ENCODE measurements at places on chromosomes 13 and 19.

- DNase-seq, result no peak
Measured at GRCh38 chr13:90498096-90498495, 849.4 kb upstream of the MIR17HG start.

DNA sequence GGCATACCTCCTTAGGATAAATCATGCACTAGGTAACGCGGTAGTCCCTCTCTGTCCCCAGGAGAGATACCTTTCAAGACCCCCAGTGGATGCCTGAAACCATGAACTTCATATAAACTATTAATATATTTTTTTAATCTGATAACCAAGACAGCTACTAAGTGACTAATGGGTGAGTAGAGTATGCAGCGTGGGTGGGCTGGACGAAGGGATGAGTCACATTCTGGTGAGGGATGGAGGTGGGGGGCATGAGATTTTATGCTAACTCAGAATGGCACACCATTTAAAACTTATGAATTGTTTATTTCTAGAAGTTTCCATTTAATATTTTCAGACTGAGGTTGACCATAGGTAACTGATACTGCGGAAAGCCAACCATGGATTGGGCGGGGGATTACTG, 46.2 kb downstream of the CDK8 start:
- DNase-seq, result no peak

GRCh38 chr13:72700509-72700908, 26.9 kb downstream of the MZT1 start:
- DNase-seq, result no peak

GRCh38 chr19:14615623-14616022, 32.7 kb downstream of the CLEC17A start:
- no peak for DNase-seq

- no peak for DNase-seq
Measured at GRCh38 chr13:67735651-67736050, 505.5 kb upstream of the PCDH9 start.

- no peak for DNase-seq
Measured at GRCh38 chr19:33273065-33273736, 29.1 kb downstream of the CEBPA start.

DNA sequence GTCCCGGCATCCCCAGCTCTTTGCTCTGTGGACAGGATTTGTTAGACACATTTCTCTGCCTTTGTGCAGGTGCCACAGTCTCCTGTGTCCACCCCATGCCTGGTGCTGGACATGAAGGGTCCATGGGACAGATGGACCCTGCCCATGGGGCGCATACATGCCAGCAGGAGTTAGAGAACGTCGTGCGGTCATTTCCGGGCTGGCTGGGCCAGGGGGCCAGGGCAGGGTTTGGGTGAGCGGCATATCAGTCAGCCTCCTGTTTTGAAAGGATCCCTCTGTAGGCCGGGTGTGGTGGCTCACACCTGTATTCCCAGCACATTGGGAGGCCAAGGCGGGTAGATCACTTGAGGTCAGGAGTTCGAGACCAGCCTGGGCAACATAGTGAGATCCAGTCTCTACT, 11.0 kb downstream of the KLHL26 start:
- DNase-seq, result no peak

DNA sequence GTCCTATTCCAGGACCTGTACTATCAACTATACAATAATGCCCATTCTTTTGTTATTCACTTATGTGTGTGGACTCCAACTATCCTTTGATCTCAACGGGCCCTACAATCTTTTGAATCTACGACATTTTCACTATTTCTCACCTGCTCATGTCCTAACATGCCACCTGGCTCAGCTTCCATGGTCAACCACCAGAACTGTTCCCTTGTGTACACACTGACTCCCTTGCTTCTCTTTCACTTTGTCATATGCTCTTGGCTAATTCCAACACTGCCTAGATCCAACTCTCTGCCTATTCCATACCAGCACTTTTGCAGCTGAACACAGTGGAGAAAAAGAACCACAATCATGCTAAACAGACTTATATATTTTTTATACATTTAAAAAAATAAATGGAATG, 53.1 kb downstream of the MICU2 start:
- DNase-seq, result no peak

- DNase-seq, result no peak
Measured at GRCh38 chr13:73273745-73274144, 214.9 kb downstream of the KLF5 start.

DNA sequence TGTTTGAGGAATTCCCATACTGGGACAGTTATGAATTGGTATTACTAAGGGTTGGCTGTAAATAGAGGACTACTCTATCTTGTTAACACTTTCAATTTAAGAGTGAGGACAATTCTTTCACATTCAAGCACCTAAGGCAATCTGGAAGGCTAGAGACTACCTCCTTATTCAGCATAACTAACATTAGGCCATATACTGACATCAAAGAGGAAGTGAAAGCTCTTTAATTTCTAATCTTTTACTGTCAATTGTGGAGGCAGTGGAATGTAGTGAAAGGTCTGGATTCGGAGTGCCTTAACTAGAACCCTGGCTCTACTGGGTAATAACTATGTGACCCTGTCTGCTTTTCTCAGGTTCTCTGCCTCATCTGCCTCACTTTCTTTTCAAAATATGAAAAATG, 134.0 kb downstream of the UFM1 start:
- DNase-seq, result no peak

GRCh38 chr19:28687296-28687695, 525.7 kb downstream of the UQCRFS1 start:
- DNase-seq, result no peak

DNA sequence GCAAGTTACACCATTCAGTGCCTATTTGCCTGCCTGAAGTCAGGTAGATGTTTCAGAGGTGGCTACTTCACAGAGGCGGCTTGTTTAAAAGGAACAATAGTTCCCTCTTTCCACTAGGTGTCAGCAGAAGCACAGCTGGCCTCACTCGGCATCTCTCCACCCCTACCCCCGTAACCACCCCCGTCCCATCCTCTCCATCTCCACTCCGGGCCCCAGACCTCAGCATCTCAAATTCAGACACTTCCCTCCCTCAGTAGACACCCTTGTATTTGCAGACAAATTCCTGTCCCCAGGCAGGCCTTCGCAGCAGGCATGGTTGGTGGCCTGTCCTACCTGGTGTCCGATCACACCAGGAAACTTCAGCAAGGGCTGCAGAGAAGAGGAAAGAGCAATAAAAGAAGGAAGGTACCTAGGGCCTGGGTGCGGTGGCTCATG, 9.1 kb upstream of the DPP9 start:
- DNase-seq, result peak; percentile 6

- no peak for DNase-seq
Measured at GRCh38 chr13:25171517-25172302, at the start of gene AMER2. Gene AMER2 (minus strand): TSS chr13:25172288. CDS start chr13:25171619, 669 bp downstream.

DNA sequence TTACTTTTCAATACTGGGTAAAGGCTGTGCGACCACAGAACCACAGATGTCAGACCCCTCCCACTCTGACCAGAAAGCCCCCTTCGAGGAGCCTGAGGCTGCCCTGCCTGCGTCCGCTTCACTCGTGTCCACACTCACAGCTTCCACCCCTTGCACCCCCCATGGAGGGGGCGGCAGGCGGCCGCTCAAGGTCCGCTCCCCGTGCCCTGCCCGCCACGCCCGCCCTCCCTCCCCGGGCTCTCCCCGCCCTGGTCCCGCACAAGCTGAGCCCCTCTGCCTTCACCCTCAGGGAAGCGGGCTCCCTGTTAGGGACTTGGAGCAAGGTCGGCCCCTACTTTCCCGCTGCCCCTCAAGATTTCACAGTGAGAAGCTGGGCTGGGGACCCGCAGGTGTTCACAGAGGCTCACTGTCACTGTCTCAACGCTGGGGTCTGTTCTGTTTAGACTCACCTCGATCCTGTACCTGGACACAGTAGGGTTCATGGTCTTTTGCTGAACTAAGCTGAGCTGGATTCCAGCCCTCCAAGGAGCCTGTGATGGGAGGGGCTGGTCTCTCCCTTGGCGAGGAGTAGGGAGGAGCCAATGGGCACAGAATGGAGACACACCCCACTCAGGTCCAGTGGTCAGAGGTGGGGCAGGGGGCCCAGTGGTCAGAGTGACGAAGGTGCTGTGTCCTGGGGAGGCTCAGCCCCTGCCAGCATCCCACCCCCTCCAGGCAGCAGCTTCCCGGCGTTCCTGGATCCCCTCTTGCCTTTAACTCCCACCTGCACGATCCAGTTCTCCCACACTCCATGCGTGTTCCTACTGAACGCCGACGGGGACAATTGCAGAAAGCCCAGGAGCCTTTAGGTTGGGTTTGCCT, 69.5 kb downstream of the SPACA7 start:
- no peak for DNase-seq

GRCh38 chr19:13849991-13850909, 26.7 kb upstream of the NANOS3 start:
- DNase-seq, result peak; percentile 15

GRCh38 chr19:41265395-41266153, 1.4 kb downstream of the HNRNPUL1 start:
- no peak for DNase-seq

DNA sequence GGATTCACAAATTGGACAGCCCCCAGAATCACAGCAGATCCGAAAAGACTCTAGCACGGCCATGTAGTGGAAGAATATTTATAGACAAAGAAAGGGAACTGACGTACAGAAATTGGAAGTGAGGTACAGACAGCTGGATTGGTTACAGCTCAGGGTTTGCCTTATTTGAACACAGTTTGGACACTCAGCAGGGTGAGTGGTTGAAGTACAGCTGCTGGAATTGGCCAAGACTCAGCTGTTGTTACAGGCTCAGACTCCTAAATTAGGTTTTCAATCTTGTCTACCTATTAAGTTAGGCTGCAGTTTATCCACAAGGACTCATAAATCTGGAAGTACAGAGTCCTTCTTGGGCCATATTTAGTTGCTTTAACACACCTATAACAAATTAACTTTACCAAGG, 5.8 kb upstream of the CFAP97D2 start:
- DNase-seq, result no peak

DNA sequence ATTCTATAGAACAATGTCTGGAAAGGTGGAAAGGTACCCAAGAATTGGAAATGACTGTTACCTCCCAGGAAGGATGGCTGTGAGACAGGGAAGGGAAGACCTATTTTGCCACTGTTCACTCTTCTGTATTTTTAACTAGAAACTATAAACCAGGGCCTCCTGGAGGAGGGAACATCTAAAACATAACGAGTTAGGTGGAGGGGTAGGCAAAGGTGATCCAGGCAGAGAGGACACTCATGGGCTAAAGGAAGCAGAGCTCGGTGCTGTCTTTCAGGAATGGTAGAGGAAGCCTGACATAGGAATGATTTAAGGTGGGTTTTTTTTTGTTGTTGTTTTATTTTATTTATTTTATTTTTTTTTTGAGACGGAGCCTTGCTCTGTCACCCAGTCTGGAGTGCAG, 5.8 kb downstream of the EIF3K start:
- no peak for DNase-seq

GRCh38 chr19:35862528-35862927, 5.8 kb downstream of the KIRREL2 start:
- no peak for DNase-seq

DNA sequence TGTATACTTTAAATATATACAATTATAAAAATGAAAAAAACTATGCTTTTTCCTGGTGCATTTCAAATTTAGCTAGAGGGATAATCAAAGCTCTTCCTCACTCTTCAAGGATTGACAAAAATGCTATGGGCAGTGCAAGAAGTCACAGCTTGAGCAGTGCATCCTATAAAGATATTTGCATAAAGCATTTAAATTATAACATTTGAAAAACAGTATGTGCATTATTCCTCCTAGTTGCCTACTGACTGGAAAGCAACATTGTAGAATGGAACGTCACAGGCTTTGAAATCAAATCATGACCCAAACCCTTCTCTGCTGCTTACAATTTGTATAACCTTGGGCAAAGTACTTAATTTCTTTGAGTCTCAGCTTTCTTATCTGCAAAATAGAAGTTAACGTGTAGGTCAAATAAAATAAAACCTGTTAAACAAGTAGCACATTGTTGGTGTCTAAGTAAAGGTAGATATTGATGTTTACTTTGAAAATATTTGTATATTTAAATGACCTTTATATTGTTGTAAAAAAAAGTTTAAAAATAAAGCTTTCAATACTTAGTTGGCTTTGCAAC, 9.2 kb upstream of the KLHL1 start:
- DNase-seq, result no peak

GRCh38 chr19:51664997-51665396, 18.4 kb upstream of the SIGLEC14 start:
- no peak for DNase-seq

DNA sequence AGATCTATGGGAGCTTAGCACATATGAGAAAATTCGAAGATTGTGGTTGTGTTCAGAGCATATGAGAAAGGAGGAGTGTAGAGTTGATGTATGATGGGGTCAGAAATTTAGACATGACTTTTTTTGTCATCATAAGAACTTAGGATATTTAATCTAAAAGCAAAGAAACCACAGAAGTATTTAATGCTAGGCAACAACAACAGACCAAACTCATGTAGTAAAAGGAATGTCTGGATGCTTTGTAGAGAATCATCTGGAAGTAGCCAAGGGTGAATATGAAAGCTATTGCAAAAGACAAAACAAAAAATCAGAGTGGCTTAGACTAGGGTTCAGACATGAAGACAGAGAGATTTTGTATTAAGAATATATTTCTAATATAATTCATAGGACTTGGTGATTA, 190.3 kb downstream of the SLITRK1 start:
- DNase-seq, result no peak
